ENCODE measurements at places on chromosomes 7 and 10.
A peak's percentile ranks its signal among the peaks of the same experiment; 100 is the strongest.

- DNase-seq, result no peak
These were observed 198.7 kb downstream of the ADARB2 start for GRCh38 chr10:1538531-1539061.

GRCh38 chr7:133364959-133365690, 112.2 kb downstream of the EXOC4 start:
- DNase-seq, result peak; percentile 23

DNA sequence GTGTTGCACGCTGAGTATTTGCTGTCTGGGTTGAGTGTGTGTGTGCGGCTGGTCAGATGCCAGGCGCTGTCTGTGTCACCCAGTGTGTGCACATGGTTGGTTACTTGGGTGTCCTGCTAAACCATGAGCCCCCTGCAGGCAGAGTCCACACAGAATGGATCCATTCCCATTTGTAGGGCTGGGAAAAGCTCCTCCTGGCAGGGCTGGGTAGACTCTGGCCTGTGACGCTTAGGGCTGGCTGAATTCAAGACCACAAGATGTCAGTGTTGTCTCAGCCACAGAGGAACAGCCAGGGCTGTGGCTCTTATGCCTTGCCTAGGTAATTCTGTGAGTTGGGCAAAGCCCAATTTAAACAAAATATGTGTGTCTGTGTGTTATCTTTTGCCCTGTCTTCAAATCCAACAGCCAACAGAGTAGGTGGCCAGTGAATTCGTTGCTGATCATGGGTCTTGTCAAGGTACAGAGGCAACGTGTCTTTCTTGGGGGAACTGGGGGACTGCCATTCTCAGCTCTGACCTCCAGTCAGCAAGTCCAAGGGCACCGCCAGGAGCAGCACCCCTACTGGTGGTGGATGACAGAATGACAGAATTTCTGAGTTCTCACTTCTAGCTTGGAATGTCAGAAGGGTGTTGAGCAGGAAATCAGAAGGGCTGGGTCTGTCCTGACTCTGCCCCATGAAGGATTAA, 285.1 kb downstream of the CCSER2 start:
- DNase-seq, result peak; percentile 77

GRCh38 chr7:105187302-105188169, 173.5 kb downstream of the KMT2E start:
- DNase-seq, result peak; percentile 81

DNA sequence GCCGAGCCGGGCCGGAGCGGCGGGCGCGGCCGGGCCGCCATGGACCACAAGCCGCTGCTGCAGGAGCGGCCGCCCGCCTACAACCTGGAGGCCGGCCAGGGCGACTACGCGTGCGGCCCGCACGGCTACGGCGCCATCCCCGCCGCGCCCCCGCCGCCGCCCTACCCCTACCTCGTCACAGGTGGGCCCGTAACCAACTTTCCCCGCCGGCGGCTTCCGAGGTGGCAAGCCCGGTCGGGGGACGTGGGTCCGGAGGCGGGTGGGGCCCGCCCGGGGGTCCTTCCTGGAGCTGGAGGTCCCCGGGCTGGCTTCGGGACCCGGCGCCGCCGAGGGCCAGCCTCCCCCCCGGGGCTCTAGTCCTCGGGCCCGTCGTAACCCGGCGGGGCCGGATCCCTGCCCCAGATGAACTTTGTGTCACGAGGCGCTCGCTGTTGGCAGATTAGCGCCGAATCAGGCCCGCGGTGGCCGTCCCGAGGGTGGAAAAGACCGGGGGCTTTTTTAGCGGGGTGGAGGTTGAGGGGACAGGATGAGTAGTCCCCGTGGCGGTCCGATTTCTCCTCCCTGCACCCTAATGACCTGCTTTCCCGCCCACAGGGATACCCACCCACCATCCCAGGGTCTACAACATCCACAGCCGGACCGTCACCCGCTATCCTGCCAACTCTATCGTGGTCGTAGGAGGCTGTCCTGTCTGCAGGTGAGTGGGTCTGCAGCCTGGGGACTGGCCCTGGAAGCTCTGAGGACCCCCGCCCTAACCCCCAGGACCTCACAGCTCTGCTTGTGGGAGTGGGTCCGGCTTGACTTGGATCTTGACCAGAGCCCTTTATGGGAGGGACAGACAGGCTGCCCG, 496 bp downstream of the BRI3 start:
- DNase-seq, result no peak

GRCh38 chr10:33795529-33795928, 461.1 kb upstream of the NRP1 start:
- DNase-seq, result no peak

DNA sequence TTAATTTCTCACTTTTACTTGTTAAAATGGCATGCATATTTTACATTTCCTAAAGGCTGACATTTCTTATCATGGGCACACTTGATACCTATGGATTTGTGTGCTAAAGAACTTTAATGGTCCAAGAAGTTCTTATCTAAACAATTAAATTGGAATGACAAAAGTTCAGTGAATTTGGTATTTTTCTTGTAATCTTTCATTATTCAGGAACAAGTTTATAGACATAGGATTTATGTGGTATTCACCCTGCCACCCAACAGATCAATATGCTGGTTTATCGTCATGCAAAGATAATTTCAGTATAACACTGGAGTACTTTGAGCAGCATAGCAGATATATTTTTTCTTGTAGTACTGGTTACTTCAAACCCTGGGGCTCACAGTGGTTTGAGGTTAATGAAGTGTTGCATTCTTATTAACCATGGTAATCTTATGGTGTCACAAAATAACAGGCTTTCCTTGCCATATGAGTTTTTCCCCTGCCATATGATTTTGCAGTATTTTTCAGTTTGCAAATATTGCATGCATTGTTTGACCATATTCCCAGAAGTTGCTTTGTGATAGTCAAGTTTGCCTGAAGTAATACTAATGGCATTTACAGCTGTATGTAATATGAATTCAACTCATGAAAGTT, 148.8 kb downstream of the PPP1R9A start:
- DNase-seq, result no peak

GRCh38 chr7:134755422-134756022, 23.9 kb upstream of the CALD1 start:
- no peak for DNase-seq

- no peak for DNase-seq
These were observed 183.6 kb downstream of the NRP1 start for GRCh38 chr10:33150889-33151288.

DNA sequence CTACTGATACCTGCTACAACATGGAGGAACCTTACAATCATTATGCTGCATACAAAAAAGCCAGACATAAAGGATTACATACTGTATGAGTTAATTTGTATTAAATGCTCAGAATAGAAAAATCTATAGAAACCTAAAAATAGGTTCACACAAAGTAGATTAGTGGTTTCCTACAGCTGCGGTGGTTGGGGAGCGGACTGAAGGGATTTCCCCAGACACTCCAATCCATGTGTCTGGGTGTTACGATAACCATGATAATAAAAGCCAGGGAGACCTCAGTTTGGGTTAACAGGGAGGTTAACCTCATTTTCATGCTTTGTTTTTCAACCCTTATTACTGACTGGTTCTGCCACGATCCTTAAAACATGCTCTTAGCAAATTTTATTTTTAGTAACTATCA, 355.9 kb downstream of the KCNMA1 start:
- DNase-seq, result no peak

- DNase-seq, result peak; percentile 25
These were observed at the start of gene ADAP1 for GRCh38 chr7:954330-955238. TSS of gene ADAP1 (minus strand) at chr7:954680. CDS start at chr7:954477, 203 bp downstream.

DNA sequence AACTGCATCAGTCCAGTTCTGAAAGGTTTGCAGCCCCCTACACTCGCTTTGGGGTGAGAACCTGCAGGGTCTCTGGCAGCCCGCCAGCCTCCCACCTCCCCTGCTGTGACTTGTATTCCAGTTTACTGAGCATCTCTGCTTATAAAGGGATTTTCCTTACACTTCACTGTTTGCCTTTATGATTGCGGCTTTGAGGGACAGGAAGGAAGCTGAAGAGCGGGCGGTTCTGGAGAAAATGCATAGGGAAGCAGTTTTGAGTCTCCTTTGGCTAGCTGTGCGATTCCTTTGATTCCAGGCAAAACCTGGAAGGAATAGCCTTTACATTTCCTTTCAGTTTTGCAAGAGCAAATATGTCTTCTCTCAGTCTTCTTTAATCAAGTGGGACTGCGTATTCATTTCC, 65.0 kb upstream of the TRIM8 start:
- no peak for DNase-seq

DNA sequence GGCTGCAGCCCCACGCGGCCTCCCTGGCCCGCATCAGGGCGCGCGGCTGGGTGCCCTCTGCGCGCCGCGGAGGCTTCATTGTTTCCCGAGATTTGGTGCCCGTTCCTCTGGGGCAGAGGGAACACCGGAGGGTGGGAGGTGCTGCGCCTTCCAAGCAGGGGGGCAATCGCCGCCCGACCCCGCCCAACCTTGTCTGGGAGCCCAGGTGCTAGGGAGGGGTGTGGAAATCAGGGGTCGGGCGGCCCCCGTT, 1.0 kb upstream of the NRP1 start:
- no peak for DNase-seq

- peak; percentile 12 for DNase-seq
These were observed 61.2 kb downstream of the OAT start for GRCh38 chr10:124357561-124357885.

DNA sequence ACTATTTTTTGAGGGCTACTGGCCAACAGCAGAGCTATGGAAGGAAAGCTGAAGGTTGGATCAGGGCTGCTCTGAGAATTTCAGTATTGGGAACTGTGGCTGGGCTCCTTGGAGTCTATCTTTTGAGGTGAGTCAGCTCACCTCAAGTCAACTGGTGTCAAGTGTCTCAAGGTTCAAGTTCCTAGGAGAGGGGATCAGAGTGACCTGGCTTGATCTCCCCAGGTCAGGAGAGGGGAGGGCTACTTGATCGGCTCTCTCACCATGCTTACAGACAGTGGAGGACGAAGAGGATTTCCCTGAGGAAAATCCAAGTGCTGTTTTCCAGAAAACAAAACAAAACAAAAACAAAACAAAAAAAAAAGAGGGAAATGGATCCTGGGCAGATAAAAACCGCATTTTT, 132.8 kb downstream of the CACNB2 start:
- DNase-seq, result no peak

DNA sequence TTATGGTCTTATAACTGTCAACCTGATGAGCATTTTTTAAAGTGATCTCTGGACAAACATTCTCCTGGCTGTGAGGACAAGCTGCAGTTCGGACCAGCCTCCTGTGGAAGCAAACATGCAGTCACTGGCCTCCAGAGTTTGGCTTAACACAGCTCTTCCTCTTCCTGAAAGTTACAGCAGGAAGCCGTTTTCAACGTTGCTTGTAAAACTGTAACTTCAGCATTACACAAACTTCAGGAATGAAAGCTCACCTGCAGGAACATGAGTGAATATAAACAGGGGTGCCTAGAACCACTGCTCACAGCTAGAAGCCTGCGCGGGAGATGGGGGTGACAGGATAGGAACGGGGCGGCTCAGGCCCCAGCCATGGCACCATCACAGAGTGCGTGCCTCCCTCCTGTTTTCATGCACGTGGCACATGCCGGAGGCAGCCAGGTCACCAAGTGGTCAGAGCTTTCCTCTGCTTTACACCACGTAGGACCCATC, 292.9 kb upstream of the PITRM1 start:
- DNase-seq, result peak; percentile 86

- DNase-seq, result peak; percentile 40
These were observed 8.7 kb upstream of the LIPM start for GRCh38 chr10:88793712-88794299.

DNA sequence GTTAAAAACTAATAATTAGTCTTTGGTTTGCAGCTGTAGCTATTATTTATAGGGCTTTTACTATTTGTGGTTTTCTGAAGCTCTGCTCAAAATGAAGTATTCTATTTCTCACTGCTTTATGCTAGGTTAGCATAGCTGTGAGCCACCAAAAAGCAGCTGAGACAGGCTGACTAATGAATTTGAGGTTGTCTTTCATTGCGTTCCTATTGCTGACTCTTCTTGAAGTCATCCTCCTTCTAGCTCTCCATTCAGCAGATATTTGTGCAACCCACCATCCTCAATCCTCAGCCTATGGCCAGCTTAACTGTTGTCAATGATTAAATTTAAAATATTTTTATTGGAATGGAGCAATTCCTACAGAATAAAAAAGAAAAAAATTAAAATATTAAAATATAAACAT, 2.1 kb upstream of the RALA start:
- DNase-seq, result peak; percentile 85

DNA sequence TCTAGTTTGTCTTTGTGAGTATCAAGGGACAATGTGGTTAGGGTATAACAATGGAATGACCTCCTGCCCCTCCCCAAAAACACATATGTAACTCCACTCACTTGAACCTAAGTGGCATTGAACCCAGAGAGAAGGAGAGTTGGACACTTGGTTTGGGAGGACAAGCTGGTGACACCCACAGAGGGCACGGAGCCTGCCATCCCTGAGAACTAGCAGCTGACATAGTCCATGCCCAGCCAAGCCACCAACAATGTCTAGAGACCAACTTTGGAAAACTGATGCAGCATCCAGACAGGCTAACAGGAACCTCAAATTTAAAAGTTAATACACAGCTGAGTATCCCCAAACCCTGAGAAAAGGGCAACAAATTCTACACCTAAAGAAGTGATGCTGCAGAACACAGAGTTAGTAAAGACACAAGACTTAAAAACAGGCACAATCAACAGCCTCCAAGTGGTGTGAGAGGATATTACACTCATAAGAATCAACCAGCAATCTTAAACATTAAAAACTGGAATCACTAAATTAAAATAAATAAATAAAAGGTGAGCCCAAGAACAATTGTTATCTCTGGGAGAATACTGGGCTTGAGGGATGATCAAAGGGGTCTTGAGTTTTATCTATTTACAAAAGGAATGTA, 27.2 kb downstream of the NUDCD3 start:
- DNase-seq, result peak; percentile 22

DNA sequence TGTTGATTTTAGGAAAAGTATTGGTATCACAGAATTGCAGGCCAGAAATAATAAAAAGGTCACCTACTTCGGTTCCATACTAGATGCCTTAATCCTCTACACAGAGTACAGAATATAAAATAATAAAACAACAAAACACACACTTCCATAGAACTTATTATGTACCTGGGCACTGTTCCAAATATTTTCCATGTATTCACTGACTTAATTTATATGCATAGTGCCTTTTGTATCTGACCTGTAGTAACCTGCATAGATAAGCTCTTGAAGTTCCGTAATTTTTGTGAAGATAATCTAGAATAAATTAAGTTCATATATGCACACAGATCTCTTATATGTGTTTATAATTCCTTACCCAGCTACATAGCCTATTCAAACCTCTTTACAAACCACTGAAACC, 78.3 kb downstream of the RAPGEF5 start:
- DNase-seq, result peak; percentile 40

DNA sequence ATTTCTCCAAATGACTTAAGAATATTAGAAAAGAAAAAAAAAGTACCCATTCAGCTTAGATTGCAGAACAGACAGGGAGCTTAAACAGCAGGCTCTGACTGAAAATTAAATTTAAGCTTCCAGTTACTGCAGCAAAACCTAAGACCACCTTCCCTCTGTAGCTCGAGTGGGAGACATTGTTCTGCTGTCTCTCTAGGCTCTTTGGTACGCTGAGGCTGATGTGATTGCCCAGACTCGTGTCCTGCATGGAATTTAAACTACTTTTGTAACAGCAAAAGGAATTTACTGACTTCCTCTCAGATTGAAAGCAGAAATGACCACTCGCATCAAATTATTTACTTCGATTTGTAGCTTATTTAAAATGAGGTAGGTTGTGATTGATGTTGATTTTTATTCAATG, 124.6 kb downstream of the LRRTM3 start:
- no peak for DNase-seq

GRCh38 chr10:80694930-80695329, 157.2 kb downstream of the SH2D4B start:
- DNase-seq, result no peak

All from bronchial epithelial cell (primary cell).